Myocyte (in vitro differentiated cells): ENCODE measurements at places on chromosomes 5 and 9.

- DNase-seq: no peak
These were observed 19.1 kb downstream of the TRIM14 start for GRCh38 chr9:98099898-98100297.

DNA sequence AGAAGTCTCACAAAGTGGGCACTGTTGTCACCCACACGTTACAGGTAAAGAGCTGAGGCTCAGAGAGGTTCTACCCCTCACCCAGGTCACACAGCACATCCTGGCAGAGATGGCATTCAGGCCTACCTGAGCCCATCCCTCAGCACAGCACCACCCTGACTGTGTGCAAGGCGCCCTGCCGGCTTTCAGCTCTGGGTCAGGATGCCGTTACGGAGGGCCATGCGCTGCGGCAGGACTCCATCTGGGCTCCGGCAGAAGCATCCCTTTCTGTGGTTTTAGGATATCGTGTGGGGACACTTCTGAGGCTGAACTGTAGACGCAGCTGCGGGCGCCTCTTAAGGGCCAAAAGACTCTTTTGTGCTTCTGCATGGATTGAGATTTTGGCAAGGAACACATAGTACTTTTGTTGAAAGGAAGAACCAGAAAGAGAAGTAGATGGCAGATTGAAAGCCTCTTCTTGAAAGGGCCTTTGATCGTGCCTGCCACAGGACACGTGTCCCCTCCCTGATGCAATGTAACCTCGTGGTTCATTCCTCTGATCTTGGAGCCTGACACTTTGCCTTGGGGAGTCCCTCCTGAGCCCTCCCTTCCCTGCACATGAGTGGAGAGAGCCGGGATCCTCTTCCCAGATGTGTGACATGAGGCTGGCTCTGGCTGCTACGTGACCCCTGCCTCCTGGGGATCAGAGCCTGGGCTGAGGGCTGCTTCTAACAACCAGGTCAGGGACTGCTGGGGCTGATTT lies 31.3 kb downstream of the USP20 start:
- DNase-seq: no peak

- DNase-seq: no peak
These were observed 108.1 kb upstream of the IER5L start for GRCh38 chr9:129285979-129286772.

GRCh38 chr5:178465861-178466288 lies 124.3 kb downstream of the COL23A1 start:
- DNase-seq: no peak

- no peak for DNase-seq
These were observed 206.7 kb downstream of the GOLPH3 start for GRCh38 chr5:31967461-31967860.

- DNase-seq: no peak
These were observed 32.8 kb downstream of the MRRF start for GRCh38 chr9:122297512-122297911.

DNA sequence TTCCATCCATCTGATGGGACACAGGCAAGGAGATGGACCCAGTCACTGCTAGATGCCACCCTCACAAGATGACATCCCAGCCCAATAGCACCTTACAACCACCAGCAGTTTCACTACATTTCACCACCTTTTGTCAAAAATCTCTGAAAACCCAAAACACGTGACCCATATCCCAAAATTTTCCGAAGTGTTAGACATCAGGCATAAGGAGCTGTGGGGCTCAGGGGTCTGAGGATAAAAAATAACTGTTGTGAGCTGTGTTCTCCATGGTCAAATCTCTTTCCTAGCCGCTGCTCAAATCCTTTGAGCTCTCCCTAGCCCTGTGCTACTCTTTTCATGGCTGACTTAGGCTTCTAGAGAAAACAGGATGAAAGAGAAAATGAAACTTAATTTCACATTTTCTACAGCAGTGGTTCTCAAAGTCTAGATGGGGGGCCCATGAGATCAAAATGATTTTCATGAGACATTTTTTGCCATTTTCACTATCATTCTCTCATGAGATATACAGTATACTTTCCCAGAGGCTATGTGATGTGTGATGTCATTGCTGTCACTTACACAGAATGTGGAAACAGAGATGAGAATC lies 40.7 kb downstream of the TIMD4 start:
- no peak for DNase-seq

DNA sequence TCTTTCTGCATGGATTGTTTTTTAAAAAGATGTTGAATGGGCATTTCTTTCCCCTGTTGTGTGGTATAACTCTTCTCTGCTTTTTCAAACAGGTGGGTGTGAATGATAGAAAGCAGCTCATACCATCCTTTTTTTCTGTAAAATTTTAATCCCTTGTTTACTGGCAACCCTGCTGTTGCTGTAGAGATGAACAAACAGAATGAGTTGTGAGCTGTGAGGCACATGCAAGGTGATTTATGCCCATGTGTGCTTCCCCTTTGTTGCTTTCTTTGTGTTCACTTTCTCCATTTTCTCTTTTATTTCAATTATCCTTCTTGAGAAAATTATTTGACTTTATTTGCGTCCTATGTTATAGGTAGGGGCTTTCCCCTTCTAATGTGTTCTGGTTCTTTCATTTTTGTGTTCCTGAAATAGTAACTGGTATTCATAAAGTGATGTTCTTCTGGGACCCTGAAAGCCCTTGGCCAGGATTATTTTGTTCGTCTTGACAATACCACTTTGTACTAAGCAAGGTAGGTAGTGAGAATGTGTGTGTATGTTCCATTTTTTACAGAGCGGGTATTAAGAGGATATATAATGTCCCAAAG lies 79.9 kb downstream of the AOPEP start:
- DNase-seq: peak; percentile 70

GRCh38 chr5:125232779-125233230 lies 486.4 kb upstream of the ZNF608 start:
- peak; percentile 34 for DNase-seq

GRCh38 chr5:175211956-175212756 lies 231.8 kb downstream of the DRD1 start:
- no peak for DNase-seq

DNA sequence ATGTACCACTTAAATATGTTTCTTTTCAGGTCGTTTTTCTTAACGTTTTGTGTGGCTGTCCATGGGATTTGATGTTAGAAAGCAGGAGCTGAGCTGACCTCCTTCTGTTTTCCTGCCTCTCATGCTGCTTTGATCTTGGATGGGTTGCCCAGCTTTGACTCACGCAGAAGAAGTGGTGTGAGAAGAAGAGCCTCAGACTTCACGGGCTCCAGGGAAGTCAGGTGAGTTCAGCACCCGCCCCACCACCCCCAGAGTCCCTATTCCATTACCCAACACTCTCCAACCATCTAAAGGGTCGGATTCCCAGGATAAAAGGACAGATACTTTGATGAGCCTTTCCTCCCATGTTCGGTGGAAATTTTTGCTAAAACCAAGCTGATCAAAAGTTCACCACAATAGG lies 373.4 kb downstream of the IRX2 start:
- DNase-seq: no peak

DNA sequence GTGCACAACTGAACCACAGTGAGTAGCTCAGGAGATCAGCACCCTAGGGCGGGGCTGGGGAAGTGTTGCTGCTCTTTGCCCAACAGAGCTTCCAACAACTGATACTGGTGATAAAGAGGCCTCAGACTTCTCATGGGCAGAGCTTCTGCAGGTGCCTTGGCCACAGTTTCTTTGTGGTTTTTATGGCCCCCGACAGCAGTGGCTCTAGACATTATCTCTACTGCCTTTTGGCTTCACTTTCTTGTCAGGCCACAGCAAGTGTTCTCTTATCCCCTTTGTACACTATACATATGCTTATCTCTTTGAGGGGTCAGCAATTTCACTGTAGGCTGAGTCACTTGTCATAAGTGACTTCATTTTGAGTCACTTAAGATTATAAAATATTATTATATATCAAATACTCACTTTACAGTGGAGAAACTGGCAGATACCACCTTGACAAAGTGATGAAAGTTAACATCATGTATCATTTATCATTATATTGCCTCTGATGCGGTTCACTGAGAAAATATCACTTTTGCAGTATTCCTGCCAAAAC lies 90.9 kb upstream of the COX7C start:
- no peak for DNase-seq

DNA sequence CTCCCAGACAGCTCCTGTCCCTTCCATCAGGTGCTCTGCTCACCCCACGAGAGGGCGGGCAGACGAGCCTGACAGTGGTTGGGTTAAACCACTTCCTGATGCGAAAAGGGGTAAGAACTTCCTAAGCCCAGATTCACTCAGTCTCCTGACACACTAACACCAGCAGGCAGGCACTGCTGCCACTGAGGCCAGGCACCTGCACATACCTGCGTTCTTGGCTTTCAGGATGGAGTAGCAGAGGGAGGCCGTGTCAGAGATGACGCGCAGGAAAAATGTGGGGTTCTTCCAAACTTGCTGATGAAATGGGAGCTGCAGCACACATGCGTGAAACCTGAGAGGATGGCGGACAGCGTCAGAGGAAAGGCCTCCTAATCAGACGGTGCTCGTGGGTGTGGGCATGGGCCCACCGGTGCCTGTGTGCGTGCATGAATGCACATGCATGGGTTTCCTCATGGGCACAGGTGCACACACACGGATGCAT lies 29.9 kb downstream of the SLC6A18 start:
- no peak for DNase-seq

DNA sequence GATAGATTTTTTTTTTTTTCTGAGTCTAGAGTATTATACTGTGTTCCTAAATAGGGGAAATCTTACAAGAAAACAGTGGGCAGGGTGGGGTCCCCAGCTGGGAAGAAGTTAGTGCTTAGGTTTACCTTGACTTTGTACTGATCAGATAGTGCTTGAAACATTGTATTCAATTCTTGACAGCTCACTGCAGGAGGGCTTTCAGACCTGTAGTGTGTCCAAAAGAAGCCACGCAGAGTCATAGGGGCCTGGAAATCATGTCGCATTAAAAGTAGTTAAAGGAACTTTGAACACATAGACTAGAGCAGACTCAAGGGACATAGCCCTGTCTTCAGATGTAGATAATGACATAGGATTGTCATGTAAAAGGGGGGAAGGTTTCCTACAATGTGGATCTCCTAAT lies 215.4 kb upstream of the NR4A3 start:
- DNase-seq: no peak

DNA sequence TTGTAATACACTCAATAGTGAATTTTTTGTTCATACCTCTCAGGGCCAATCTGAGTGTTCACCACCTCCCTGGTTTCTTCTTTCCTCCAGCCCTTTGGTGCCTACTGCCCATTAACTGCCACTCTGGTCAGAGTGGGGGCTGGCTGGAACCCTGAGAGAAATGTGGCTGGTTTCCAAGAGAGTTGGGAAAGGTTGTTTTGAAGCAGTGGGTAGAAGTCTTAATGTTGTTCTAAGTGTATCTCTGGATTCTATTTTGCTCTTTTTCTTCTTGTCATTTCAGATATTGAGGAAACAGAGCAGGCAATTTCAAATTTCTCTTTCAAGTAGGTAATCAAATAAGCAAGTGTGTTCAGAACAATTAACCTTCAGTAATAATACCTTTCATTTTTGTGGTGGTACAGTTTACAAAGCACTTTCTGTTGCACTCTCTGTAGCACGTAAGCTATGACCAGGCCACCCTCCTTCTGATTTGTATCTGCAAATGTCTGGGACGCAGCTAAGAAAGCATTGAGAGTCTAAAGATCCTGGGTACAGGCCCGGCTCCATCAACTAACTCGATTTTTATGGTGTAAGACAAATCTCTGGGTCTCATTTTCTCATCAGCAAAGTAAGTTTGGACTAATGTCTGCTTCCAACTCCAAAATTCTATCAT lies 8.4 kb downstream of the SLC1A3 start:
- no peak for DNase-seq

DNA sequence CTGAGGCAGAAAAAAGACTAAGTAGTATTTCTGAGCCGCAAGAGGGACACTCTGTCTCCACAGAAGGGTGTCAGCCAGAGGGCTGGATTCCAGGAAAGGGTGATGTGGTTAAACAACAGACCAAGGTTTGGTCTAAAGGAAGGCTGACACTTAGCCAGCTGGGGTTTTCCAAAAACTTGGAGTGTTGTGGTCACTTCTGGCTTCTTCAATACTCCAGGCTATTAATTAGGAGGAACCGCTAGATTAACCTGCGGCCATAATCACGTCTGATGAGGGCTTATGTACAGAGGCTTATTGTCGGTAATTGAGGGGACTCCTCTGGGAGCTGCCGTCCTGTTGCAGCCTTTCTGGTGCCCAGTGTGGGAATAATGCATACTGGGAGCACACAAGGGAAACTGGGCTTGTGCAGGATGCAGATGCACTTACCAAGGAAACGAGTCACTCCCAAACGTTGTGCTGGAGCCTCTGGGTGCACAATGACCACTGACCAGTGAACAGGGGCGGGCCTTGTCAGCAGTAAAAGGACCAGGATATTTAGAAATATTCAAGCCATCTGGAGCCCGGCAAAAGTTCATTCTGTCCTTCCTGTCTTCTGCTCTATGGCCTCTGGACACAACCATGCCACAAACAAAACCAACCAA lies 70.2 kb upstream of the TUT7 start:
- DNase-seq: peak; percentile 64

GRCh38 chr5:145912594-145912993 lies 23.8 kb upstream of the SH3RF2 start:
- DNase-seq: no peak

DNA sequence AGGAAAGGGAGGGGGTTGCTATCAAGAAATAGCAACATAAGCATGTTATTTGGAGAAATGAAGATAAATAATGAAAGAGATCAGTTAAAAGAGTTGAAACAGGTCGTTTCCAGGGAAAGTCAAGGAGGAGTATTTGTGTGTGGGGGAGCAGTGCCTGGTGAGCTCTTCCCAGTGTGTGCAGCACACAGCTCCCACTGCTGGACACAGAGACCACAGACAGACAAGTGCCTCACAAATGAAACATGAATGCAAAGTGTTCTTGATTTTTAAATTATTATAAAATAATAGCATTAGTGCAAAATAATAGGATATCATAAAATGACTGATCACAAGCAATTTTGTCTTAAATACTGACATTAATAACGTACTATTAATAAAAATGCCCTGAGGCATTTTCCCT lies 40.8 kb downstream of the LIFR start:
- peak; percentile 52 for DNase-seq

- DNase-seq: no peak
These were observed 12.3 kb downstream of the PRR7 start for GRCh38 chr5:177458912-177459350.

DNA sequence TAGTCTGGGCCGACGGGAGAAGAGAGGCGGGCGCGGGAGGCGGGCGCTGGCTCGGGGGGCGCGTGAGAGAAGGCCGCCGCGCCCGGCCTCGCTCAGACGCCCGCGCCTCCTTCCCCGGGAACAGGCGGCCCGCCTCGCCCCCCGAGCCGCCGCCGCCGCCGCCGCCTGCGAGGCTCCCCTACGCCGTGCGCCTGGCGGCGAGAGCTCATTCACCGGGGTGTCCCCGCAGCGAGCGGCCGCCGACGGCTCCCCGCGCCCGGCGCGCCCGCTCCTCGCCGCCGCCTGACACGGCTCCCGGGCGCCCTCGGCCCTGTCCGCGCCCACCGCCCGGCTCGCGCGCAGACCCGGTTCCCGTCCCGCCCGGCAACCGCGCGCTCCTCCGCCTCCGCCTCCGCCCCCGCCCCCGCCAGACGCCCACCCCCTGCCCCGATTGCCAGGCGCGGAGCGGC lies at the start of gene GNAQ:
Gene GNAQ, minus strand, starts transcription at position 368 of the 449 bp plus-strand sequence. CDS start 576 bp downstream, outside the sequence.
- no peak for DNase-seq
